CD4-positive, alpha-beta T cell treated with Interleukin-12 subunit alpha and Interleukin-12 subunit beta, for 1 hour (primary cell): ENCODE measurements at places on chromosomes 3 and 15.

DNA sequence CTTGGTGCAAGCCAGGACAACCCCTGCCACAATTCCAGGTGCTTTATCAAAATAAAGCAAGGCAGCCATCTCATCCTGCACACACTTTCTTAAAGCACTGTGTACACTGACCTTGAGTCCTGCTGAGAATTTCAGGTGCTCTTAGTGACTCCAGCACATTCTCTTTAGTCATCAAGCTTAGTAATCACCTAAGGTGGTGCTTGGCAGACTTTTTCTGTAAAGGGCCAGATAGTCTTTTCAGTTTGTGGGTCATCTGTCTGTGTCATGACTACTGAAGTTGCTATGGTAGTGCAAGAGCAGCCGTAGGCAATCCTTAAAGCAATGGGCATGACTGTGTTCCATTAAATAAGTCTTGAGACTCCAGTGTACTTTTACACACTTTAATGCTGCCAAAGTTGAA, 36.4 kb downstream of the RIOX2 start:
- no peak for DNase-seq

GRCh38 chr15:94674296-94674695, 442.9 kb downstream of the MCTP2 start:
- DNase-seq, result no peak

GRCh38 chr15:47603026-47603425, 114.3 kb upstream of the SEMA6D start:
- DNase-seq, result no peak

DNA sequence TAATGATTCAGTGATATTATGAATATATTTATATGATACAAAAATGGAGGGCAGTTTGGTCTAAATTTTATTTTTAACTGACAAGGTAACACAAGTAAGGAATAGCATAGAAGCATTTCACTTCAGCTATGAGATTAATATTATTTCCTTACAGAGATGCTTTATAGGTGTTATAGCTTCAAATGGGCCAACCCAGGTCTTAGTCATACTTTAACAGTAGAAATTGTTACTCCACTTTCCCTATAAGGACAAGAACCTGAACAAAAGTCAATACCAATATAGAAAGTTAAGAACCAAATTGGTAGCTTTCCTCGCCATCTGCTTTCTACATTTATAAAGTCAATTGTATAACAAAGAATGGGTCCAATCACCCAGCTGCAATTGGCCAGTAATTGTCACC, 570.6 kb downstream of the FOXP1 start:
- DNase-seq, result no peak

GRCh38 chr3:114452256-114452655, 158.4 kb downstream of the TIGIT start:
- DNase-seq, result no peak

DNA sequence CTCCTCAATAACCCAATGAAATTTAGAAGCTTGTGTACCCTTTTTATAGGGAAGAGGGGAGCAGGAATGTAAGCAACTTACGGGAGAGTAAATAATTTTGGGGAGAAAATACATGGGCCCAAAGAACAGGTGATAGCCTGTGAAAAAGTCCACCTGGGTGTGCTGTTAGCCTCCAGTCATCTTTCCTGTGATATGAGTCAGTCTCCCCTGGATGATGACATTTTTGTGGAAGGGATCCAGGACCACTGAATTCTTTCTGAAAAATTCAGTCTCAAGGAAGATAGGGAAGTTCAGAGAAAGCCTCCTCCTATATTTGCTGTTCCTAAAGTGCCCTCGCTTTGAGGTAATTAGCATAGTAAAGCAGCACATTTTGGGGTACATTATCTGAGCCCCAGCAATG, 149.8 kb downstream of the SQOR start:
- DNase-seq, result no peak

DNA sequence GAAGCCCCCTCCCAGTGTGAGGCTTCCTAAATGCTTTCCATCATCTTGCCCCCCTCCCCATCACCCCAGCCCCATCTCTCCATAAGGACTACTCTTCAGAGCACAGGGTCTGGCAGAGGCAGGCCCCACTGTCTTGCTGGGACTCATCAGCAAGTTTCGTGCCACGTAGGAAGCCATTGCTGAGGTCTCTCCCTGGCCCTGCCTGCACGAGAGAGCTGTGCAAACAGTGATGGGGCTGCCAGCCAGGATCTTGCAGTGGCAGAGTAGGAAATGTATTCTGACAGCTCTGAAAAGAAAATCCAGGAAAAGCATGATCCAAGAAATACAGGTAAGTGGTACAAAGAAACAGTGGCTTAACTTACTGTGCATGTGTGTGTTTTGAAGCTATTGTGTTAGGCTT, 22.6 kb downstream of the ISL2 start:
- no peak for DNase-seq

- no peak for DNase-seq
These were observed 56.5 kb downstream of the CLDN1 start for GRCh38 chr3:190265796-190266195.

GRCh38 chr15:37783290-37783689, 151.2 kb upstream of the TMCO5A start:
- no peak for DNase-seq

DNA sequence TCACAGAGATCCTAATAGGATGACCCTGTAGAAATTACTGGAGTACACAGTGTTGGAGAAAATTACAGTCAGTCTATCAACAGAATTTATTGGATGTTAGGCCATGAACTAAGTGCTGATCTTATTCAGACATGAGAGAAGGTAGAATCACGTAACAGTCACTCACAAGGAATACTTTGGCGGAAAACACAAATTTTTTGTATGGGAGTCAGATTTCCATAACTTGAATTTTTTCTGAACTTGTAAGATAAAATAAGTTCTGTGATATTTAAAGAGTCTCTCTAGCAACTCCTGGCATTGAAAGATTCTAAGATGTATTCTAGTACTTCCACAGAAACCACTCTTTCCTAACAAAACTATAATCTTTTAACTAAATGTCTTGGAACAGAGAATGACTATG, 178.8 kb upstream of the MME start:
- no peak for DNase-seq

DNA sequence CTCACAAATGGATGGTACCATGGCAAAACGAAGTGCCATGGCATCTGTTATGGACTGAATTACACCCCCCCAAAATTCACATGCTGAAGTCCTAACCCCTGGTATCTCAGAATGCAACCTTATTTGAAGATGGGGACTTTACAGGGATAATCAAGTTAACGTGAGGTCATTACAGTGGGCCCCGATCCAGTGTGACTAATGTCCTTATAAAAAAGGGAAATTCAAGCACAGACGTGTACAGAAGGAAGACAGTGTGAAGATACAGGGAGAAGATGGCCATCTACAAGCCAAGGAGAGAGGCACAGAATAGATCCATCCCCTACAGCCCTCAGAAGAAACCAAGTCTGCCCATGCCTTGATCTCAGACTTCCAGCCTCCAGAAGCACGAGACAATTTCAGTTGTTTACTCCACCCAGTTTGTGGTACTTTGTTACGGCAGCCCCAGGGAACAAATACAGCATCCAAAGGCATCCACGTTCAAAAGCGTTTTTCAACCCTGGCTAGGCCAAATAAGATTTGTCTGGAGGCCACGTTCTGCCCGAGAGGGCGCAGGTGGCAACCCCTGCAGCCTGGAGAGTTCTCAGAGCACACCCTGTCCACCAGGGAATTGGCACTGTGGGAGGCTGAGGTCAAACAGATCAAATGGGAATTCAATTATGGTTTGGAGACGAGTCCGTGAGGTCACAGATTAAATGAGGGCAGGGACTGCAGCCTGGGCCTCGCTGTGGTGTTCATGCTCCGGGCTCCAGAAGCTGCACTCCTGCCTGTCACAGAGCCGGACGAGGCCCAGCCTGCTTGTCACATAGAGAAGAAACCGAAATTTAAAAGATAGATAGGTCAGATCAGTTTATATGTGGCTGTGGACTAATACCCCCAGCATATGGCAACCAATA, 494.8 kb downstream of the SHQ1 start:
- DNase-seq, result no peak

GRCh38 chr15:50797926-50798325, 32.4 kb upstream of the SPPL2A start:
- no peak for DNase-seq

GRCh38 chr3:160648701-160649100, 28.3 kb upstream of the ARL14 start:
- DNase-seq, result no peak

GRCh38 chr3:143974271-143975238, 2.9 kb downstream of the DIPK2A start:
- DNase-seq, result no peak

GRCh38 chr3:16536996-16537395, 23.5 kb upstream of the RFTN1 start:
- no peak for DNase-seq

DNA sequence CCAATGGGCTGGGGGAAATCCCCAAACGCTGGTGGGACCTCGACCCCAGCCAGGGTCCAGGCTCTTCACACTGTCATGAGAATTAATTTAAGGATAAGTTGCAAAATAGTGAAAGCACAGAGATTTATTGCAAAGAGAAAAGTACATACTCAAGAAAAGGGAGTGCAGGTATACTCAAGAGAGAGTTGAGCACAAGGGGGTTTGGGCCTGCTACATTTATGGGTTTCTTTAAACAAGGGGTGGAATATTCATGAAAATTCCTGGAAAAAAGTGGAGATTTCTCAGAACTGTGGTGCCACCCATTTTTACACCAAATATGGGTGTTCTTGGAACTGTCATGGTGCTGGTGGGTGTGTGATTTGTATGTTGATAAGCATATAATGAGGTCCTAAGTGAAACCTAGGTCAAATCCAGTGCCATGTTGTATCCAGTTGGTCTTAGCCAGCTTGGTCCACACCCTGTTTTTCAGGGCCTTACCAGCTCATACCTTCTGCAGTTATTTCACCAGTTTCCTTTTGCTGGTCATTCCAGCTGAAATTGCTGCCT, 32.6 kb upstream of the NEO1 start:
- DNase-seq, result no peak

- no peak for DNase-seq
These were observed 128.1 kb upstream of the WNT5A start for GRCh38 chr3:55615039-55615693.

DNA sequence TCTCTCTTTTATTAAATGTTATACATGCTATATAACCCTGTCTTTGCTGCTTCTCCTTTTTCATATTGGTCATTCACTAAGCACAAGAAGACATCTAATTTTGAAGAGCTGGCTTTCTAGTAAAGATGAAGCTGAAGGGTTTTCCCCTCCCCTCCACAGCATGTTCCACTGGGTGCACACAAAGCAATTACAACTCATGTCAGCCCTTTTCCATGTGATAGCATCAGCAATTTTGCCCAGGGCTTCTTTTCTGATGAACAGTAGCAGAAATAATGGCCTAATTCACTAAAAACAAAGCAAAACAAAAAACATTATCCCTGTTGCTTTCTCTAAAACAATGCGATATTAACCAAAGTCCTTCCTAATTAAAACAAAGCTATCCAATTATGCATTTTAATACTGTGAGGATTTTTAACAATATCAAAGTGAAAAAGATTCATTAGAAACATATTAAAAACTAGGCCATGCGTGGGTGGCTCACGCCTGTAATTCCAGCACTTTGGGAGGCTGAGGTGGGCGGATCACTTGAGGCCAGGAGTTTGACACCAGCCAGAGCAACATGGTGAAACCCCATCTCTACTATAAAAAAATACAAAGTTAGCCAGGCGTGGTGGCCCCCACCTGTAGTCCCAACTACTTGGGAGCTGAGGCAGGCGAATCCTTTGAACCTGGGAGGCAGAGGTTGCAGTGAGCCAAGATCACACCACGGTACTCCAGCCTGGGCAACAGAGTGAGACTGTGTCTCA, 12.2 kb upstream of the PIK3R4 start:
- DNase-seq, result no peak

GRCh38 chr3:58609990-58610389, 32.8 kb upstream of the FAM107A start:
- DNase-seq, result no peak
